ENCODE measurements at places on chromosomes 6 and 20. TPM values are rescaled to one million over a fixed set of nuclear protein-coding genes. Genes with fewer than 3 reads are reported as not detected.

Gene LAMA5
- total RNA-seq = 191 TPM

Gene PACSIN1
- total RNA-seq = 0.29 TPM

Gene SMPDL3A
- 13.5 TPM for total RNA-seq

Gene MAPK13
- total RNA-seq = 14.3 TPM
